Stimulated activated CD8-positive, alpha-beta memory T cell treated with anti-CD3 and anti-CD28 coated beads, Interleukin-12 subunit alpha, Interleukin-12 subunit beta, amount 100 ng/mL, for 1 hour (primary cell): ENCODE measurements at places on chromosomes 2 and 18.

DNA sequence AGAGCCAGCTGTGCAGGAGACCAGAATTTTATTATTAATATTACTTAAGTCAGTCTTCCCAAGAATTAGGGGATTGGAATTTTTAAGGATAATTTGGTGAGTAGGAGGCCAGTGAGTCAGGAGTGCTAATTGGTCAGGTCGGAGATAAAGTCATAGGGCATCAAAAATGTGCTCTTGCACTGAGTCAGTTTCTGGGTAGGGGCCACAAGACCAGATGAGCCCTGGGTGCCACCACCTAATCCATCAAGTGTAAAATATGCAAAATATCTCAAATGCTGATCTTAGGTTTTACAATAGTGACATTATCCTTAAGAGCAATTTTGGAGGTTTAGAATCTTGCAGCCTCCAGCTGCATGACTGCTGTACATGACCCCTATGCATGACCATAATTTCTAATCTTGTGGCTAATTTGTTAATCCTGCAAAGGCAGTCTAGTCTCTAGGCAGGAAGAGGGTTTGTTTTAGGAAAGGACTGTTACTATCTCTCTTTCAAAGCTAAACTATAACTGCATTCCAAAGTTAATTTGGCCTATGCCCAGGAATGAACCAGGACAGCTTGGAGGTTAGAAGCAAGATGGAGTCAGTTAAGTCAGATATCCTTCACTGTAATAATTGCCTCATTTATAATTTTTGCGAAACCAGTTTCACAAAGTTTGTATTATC, 215.9 kb downstream of the RNF152 start:
- DNase-seq: no peak

GRCh38 chr18:10027031-10027430, 113.2 kb downstream of the VAPA start:
- DNase-seq: no peak

- no peak for DNase-seq
Observed at GRCh38 chr2:117763804-117764203, 50.7 kb upstream of the DDX18 start.

DNA sequence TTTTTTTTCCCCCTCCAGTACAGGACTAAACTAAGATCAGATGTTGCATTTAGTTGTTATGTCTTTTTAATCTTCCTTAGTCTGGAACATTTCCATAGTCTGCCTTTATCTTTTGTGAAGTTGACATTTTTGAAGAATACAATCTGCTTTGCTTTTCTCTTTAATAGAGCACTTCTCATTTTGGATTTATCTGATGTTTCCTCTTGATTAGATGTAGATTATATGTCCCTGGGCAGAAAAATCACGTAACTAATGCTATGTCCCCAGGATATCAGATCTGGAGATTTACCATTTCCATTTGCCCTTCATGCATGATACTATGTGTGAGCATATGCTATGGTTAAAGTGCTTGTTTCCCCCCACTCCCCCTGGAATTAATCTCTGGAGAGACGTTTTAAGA, 6.2 kb downstream of the ZNF638 start:
- DNase-seq: no peak

DNA sequence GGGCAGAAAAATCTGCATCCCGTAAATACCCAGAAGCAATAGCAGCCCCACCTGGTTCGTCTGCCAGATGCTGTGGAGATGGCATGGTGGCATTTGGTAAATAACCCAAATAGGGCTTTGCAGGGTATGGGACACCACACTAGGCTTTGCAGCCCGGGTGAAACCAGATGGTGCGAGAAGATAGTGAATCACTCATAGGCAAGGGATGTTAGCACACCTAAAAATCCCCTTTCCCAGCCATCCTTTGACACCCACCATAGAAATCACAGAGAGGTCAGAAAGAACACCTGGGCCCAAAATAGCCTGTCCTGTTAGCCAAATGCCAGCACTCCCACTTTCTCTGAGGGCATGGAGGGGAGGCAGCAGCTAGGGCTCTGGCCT, 47.6 kb downstream of the BCL11A start:
- DNase-seq: no peak

GRCh38 chr18:43506935-43507334, 229.6 kb upstream of the SYT4 start:
- no peak for DNase-seq

DNA sequence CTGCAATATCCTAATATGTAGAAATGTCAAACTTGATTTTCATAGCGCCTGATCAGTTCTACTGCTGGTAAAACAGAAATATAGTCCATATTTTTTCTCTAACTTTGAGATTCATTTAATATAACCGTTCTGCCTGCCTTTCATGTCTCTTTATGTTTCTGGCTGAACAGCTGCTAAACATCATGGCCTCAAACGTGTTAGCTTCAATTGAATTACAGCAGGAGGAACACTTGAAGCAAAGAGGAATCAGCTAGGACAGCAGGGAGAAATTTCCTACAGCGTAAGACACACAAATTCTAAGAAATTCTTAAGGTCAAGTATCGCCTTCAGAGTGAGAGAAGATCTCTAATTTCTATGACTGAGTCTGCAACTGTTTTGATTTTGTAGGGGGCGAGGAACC, 433.2 kb downstream of the FBXO15 start:
- no peak for DNase-seq

GRCh38 chr2:102832789-102833188, 71.0 kb downstream of the TMEM182 start:
- no peak for DNase-seq

- no peak for DNase-seq
Observed at GRCh38 chr2:100893392-100894104, 73.6 kb downstream of the NPAS2 start.

- no peak for DNase-seq
Observed at GRCh38 chr18:8778386-8778785, 73.0 kb downstream of the MTCL1 start.

DNA sequence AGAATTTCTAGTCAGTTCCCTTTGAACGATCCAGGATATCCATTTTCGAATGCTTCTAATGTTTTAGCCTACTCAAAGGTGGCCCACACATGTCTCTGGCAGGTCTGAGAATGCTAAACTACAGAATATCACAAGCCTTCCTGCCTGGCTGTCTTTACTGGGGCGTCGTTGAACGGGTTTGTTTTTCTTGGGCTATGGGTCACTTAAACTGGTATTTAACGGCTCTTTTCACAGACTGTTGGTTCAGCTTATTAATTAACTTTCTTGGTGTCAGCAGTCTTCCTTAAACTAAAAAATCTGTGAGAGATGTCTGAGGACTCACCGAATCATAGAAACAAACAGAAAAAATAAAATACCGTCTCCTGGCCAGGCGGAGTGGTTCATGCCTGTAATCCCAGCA, 563.2 kb upstream of the NRP2 start:
- no peak for DNase-seq
